ENCODE measurements at places on chromosomes 16 and 17.

DNA sequence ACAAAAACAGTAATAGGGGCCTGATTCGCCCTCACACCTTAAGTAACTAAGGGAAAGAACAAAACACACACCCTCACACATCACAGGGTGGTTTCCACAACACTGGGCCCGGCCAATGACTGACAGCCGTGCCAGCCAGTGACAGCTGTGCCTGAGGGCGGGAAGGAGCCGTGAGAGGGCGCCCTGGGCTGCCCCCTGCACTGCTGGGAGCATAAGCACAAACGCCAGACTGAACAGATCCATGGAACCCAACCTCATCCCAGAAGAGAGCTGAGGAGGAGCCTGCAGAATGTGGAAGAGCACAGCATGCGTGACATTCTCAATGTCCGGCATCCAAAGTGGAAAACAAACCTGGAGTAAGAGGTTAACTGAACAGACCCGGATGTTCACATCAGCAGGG is 16.0 kb downstream of the CSNK1D start:
- peak; percentile 51 for DNase-seq

DNA sequence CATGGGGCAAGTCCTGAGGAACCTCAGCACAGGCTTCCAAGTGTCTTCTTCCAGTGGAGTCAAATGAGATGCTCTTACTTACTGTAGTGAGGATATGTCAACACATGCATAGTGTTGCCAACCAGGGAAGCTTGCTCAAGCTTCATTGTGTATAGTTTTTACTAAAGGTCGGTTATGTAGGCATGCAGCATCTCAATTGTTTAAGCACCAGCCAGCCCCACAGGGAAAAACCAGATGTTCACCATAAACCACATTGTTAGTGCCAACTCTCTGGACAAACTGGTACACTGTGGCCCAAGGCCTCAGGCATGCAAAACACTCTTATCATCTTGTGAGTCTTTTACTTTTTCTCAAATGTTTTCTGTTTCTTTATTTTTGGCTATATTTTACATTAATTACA is 152.1 kb downstream of the PHKB start:
- DNase-seq = no peak

DNA sequence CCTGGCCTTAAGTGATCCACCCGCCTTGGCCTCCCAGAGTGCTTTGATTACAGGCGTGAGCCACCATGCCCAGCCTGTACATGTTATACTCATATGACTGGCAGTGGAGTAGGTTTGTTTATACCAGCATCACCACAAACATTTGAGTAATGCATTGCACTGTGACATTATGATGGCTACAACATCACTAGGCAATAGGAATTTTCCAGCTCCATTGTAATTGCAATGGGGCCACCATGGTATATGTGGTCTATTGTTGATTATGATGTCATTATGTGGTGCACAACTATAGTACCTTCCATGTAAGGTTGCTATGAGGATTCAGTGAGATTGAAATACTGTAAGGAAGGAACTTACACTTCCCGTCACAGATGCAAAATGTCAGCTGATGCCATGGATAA is 168.9 kb downstream of the COPRS start:
- DNase-seq = no peak

GRCh38 chr17:61474934-61475333 is 22.7 kb downstream of the TBX4 start:
- no peak for DNase-seq

DNA sequence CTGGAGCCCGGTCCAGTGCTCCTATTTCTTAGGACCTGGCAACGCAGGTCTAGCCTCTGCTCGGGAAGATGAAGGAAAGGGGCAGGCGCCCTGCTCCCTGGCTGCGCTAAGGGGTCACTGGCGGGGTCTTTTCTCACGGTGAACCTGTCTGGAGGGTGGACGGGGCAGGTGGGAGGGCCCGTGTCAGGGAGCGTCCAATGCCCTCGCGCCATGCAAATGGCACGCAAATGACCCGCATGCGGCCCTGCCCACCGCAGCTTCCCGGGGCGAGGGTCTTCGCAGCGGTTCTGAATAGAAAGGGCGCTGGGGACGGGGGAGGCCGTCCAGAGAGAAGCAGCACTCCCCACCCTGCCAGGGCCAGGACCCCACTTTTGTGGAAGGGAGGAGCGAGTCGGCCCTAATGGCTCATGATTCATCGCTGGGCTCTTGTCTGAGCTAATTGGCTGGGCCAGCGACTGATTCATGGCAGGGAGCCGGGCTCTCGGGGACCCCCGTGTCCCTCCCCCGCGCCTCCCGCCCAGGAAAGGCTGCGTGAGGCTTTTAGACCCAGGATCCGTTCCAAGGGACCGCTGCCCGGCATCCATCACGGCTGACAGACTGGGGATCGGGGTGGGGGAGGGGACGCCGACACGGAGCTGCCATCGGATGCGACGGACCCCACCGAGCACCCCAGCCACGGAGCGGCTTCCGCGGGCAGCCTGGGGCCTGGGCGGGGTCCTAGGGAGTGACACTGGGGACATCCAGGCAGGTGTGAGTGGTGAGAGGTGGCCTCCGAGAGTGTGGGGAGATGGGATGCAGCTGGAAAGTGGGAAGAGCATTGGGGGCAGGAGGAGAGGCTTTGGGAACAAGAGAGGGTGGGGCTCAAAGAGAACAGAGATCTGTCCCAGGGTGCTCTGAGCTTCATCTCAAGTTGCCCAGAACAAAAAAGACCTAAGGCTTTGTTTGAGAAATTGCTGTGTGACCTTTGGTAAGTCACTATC is 25.0 kb upstream of the NGFR start:
- DNase-seq = no peak

DNA sequence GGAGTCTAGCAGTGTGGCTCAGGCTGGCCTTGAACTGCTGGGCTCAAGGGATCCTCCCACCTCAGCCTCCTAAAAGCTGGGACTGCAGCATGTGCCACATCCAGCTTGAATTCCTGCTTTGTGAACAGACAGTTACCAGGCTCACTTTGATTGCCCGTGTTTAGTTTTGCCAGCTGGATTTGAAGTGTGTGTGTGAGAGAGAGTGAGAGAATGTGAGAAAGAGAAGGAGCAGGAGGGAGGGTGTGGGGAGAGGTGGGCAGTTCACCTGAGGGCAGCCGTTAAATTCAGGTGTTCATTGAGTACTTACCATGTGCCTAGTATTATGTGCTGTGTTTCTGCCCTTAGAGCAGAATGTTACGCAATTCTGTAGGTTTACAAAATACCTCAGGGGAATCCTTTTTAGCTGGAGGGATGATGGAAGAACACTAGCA is 4.7 kb downstream of the DUSP14 start:
- DNase-seq = no peak

GRCh38 chr17:19307521-19307920 is 55.0 kb downstream of the B9D1 start:
- no peak for DNase-seq

DNA sequence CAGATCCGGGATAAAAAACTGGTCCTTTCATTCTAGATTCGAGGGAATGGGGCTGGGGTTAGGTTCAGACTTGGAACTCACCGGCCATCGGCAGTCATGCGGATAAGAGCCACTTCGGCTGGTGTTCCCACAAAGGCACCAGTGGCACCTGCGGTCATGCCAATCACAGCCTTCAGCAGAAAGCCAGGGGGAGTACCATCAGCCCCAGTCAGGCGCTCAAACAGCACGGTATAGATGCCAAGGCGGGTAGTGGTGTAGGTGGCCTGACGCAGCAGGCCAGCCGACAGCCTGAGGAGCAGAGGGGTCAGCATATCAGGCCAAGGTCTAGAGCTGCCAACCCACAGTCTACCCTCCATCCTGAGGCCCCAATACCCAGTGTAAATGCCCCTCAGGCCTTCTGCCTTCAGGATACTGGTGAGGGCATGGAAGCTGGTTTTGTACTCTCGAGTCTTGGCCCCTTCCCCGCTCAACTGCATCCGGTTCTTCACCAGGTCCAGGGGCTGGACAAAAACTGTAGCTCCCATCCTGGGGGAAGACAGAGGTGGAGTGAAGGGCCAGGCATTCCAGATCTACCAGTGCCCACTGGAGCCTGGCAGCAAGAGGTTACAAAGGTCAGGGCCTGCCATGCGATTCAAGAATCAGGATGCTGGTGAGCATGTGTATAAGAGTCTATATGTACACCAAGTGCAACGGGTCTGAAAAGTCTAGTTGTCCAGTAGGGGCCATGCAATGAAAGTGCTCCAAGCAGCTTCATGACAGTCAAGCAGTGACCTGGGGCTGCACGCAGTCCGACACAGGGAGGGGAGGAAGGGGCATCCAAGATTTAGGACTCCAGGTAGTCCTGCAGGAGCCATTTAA is 929 bp downstream of the SLC25A11 start:
- DNase-seq = no peak

- DNase-seq = no peak
Measured at GRCh38 chr16:21659124-21659523, 4.6 kb upstream of the OTOA start.

DNA sequence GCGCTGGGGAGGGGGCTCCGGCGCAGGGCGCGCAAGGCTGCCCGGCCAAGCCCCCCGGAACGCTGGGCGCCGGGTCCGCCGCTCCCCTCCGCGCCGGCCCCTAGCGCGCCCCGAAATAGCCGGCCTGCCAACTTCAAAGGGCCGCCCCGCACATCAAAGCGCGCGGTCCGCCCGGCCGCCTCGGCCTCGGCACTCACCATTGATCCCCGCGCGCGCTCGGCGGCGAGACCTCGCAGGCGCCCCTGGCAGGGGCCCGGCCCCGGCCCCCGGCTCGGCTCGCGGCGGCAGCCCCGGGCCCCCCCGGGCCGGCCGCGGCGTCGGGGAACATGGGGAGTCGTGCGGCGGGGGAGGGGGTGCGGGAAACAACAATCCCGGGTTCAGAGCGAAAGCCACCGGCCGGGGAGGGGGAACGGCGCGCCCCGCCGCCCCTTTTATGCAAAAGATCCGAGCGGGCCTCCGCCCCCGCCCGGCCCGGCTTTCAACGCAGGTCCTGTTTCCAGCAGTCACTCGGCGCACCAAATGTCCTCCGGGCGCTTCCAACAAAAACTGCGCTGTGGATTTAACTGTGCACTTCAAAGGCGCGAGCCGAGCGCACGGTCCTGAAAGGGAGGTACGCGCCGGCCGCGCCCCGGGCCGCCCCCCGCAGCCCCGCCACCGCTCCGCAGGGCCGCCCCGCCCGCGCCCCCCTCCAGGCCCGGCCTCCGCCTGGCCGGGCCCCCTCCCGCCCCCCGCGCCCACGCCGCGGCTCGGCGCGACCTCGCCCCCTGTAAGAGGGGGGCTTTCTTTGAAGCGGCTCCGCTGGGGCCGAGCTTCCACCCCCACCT is 608 bp downstream of the AXIN2 start:
- DNase-seq = peak; percentile 31

GRCh38 chr16:73036074-73036826 is 11.7 kb downstream of the ZFHX3 start:
- DNase-seq = no peak

DNA sequence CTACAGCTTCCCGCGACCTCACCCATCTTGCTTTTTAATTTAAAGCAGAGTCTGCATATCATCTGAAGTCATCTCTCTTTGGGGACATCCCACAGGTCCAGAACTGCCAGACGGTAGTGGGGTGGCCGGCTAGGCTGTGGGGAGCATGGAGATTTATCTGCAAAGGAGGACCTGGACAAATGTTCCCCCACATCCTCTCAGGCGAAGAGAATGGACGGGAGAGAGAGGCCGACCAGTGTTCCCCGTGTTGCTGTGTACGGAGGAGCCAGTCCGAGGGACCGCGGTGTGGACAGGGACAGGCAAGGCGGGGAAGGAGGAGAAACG is 665 bp upstream of the MT1M start:
- DNase-seq = no peak

- DNase-seq = no peak
Measured at GRCh38 chr17:49337884-49338283, 24.2 kb downstream of the ZNF652 start.

- no peak for DNase-seq
Measured at GRCh38 chr16:31194898-31195297, 7.7 kb downstream of the PYCARD start.

- no peak for DNase-seq
Measured at GRCh38 chr17:81173762-81174155, 7.7 kb upstream of the AATK start.

GRCh38 chr17:57289613-57290012 is 33.3 kb downstream of the MSI2 start:
- DNase-seq = no peak

- no peak for DNase-seq
Measured at GRCh38 chr17:21677126-21677910, 15.0 kb upstream of the KCNJ18 start.

DNA sequence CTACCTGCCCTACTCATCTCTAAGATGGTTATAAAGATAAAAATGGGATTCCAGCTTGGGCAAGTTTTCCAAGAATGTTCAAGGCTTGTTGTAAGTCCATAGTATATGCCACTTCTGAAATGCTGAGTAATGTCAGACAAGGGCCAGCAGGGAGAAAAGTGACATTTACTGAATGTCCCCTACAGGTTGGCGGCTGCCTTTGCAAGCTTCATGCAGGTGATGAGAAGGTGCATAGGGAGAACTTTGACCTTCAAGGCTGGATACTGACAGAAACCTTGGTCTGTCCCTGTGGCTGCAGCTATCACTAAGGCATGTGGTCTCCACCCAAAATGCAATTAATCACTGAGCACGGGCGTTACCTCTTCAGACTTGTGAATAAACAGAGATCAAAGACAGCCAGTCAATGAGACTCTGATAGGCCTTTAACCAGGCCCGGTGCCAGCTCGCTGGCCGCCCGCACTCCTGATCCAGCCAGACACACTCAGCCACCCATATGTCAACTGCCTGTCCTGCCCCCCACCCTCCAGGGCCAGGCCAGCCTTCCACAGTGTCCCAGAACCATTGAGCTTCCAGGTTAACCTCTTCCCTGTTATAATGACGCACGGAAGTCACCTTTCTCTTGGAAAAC is 26.8 kb upstream of the AXIN2 start:
- DNase-seq = no peak

DNA sequence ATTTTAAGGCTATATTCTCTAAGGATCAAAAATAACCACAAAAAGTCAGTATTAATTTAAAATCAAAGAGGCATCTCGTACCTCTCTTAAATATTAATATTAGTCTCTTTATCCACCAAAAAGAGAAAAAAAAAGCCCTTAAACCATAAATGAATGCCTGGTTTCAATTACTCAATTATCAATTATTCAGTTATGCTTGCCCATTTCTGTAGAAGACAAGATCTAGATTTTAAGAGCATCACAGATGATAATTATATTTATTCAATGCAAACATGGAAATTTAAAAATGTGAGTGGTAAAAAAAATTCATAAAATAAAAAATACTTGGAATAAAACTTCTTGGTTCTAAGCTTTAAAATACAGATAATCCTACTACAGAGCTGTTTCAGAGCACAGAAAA is 125.7 kb upstream of the CORO6 start:
- DNase-seq = no peak

GRCh38 chr17:81551458-81552243 is 502 bp downstream of the FAAP100 start:
- DNase-seq = no peak

DNA sequence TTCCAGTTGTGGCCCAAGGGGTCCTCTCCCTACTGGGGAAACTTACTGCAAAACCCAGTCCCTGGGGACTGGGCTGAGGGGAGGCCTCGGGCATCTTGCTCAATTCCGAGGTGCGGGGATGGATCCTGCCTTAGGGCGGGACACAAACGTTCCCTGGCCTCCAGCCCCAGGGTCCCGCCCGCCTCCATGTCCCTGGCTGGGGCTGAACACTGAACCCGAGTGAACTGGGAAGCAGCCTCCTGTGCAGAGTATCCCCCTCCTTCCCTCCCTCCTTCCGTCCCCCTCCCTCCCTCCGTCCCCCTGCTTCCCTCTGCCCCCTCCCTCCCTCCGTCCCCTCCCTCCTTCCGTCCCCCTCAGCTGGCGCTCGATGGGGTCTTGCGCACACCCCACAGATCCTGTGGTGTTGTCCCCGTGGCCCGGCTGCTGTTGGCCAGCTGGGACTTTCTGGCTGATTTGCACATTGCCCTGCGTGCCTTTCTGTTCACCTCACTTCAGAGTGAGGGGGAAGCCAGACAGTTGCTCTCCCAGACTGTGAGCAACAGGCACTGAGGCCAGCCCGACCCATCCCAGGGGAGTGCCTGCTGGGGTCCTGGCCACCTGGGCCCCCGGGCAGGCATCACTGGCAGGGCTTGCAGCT is 5.5 kb downstream of the TRAF7 start:
- DNase-seq = no peak
